ENCODE measurements at places on chromosomes 1 and 21.

DNA sequence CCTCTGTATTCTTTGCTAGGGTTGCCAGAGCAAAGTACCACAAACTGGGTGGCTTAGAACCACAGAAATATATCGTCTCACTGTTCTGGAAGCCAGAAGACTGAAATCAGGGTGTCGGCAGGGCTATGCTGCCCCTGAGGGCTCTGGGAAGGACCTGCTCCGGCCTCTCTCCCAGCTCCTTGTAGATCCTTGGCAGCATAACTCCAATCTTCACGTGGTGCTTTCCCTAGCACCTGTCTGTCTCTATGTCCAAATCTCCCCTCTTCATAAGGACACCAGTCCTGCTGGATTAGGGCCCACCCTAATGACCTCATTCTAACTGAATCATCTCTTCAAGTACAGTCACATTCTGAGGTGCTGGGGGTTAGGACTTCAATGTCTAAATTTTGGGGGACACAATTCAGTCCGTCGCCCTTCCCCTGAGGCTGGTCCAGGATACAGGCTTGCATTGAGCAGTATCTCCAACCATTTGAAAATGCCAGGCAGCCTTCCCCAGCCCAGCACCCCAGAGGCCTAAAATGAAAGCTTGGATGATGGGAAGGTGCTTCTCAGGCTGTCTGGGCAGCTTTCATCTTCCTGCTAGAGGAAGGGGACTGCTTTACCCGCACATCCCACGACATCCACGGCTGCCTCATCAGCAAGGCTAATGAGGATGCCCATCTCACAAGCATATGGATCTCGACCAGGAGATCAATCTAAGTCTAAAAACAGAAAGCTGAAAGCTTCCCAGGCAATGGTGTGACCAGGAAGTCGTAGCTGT is 24.7 kb downstream of the TRIM67 start:
- DNase-seq: no peak

DNA sequence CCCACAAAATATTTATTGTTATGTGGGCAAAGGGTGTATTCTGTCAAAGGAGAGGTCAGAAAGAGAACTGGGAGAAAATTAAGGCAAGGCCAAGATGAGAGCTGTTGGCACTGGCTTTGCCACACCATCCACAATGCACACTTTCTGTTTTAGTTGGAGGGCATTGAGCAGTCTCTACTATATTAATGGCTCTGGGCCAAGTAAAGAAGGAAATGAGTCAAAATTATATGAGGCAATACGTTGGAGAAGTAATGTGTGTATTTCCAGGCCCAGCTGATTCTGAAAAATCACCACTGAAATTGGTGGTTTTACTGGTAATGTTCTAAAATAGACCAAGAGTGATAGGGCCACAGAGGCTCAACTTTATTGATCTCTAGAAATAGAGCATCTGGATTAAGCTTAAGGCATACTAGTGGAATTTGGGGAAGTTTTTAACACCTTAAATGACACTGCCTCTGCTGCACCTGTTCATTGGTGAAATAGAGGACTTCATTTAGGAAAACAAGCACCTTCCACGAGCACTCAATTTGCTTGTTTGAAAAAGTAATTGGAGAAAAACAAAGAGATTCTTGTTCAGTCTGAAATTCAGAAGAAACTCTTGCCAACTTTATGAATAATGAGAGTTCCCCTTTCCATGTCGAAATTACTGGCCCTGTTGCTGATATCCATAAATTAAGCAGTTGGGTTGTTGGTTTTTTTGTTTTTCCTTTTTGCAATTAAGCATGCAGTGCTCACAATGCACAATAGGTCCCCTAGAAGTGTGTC is 424.9 kb downstream of the ADGRL2 start:
- no peak for DNase-seq

- DNase-seq: no peak
Observed at GRCh38 chr1:210616356-210616755, 287.7 kb downstream of the HHAT start.

- no peak for DNase-seq
Observed at GRCh38 chr1:62439652-62440371, 3.0 kb downstream of the USP1 start.

GRCh38 chr1:153968408-153968807 is 706 bp downstream of the CREB3L4 start:
- DNase-seq: no peak

DNA sequence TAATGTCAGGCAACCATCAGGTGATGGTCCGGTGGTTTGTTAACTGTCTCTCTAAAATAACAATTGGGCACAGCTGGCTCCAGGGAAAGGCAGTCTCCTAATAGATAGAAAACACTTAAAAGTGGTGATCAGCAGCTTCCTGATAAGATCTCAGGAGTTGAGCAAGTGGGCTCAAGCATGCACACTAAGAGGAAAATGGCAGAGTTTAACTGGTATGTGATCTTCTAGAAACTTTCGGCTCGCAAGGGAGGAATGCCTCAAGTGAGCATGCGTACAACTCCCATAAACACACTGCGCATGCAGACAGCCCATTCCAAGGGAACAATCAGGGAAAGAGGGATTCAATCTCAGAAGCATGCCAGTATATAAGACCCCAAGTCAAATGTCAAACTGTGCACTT is 52.2 kb upstream of the VTCN1 start:
- DNase-seq: no peak

- no peak for DNase-seq
Observed at GRCh38 chr1:184380468-184380867, 6.4 kb upstream of the C1orf21 start.

GRCh38 chr1:209053587-209053986 is 529.9 kb upstream of the CAMK1G start:
- no peak for DNase-seq

DNA sequence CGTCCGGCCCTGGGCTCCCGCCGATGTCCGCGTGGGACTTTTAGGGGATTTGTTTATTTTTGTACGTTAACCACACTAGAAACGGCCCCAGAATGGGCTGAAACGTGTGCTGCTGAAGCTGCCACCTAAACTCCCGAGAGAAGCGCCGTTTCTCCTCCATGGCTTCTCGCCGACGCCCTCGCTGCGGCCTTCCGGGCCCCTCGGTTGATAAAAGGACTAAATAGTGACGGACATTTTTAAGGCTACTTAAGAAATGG is 678 bp upstream of the PTTG1IP start:
- no peak for DNase-seq

DNA sequence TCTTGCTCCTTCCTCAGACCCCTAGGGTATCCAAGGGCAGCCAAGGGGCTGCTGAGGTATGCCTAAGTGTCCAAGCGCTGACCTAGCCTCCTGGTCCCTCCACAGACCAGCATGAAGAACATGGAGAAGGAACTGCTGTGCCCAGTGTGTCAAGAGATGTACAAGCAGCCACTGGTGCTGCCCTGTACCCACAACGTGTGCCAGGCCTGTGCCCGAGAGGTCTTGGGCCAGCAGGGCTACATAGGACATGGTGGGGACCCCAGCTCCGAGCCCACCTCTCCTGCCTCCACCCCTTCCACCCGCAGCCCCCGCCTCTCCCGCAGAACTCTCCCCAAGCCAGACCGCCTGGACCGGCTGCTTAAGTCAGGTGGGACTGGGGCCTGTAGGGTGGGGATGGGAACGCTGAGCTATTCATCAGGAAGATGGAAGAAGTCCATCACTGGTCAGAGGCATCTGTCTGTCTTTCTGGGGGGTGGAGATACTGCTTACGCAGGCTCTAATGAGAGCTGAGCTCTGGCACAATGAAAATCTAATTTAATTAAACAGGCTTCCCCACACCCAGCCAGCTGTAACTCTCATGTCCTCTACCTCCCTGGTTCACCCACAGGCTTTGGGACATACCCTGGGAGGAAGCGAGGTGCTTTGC is 1.8 kb downstream of the TRIM46 start:
- DNase-seq: peak; percentile 57

GRCh38 chr1:147890177-147890790 is 12.3 kb upstream of the GJA8 start:
- no peak for DNase-seq

- DNase-seq: no peak
Observed at GRCh38 chr1:112448904-112449629, 53.1 kb downstream of the CTTNBP2NL start.

GRCh38 chr1:66350001-66350547 is 183.9 kb upstream of the SGIP1 start:
- no peak for DNase-seq

DNA sequence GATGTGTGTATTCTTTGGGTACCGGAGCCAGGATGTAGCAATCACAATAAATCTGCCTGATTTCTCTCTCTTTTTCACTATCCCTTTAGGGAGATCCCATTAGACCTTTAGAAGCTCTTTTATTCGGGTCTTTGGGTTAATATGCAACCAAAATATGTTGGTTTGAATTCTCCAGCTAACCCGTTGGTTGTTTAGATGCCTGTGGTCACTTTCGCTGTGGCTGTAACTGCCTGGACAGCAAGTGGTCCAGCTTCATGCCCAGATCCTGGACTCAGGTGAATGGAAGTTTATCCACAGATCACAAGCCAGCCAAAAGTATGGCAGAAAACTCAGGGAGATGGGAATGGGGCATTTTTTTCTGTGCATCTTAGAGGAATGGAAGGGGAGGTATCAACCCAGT is 12.3 kb downstream of the KAZN start:
- no peak for DNase-seq

DNA sequence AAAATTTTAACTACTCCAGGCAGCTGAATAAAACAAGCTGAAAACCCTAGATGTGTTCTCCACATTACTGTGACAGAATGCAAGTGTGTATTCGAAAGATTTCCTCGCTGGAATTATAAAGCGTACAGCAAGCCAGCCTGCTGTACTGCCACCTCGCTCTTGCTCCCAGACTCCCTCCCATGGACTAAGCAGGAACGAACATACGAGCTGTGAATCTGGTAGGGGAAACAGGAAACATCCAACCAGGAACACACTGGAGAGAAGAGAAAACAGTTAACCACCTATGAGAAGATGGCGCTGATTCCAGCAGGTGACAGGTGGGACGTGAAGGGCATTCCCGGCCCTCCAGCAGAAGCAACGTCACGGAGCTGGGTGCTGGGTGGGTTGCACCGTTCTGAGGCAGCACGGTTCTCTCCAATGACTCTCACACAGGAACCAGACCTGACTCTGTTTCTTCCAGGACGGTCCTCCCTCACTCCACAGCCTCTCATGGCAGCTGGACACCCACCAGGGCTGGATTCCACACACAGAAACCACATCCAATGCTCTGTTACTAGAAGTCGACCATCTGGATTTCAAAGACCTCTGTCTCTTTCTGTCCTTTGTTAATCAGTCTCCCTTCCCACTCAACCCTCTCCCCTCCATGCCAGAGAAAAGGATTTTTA is 219.2 kb downstream of the RERE start:
- no peak for DNase-seq

DNA sequence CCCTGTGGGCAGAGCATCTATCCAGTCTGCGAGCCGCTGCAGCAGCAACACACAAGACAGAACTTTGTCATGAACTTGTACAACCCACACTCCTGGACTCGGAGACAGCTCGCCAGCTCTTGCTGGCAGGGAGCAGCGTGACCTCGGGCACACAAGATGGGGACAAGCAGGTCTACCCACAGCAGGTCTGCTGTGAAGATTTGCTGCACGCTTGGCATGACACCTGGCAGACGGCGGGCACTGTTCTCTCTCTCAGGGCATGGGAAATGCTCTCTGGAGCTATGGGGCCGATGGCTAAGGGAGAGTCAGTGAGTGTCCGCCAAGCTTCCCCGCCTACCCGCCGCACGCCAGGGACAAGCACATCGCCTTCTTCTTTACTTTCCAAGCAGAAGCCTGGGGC is 90.0 kb downstream of the STUM start:
- peak; percentile 52 for DNase-seq

DNA sequence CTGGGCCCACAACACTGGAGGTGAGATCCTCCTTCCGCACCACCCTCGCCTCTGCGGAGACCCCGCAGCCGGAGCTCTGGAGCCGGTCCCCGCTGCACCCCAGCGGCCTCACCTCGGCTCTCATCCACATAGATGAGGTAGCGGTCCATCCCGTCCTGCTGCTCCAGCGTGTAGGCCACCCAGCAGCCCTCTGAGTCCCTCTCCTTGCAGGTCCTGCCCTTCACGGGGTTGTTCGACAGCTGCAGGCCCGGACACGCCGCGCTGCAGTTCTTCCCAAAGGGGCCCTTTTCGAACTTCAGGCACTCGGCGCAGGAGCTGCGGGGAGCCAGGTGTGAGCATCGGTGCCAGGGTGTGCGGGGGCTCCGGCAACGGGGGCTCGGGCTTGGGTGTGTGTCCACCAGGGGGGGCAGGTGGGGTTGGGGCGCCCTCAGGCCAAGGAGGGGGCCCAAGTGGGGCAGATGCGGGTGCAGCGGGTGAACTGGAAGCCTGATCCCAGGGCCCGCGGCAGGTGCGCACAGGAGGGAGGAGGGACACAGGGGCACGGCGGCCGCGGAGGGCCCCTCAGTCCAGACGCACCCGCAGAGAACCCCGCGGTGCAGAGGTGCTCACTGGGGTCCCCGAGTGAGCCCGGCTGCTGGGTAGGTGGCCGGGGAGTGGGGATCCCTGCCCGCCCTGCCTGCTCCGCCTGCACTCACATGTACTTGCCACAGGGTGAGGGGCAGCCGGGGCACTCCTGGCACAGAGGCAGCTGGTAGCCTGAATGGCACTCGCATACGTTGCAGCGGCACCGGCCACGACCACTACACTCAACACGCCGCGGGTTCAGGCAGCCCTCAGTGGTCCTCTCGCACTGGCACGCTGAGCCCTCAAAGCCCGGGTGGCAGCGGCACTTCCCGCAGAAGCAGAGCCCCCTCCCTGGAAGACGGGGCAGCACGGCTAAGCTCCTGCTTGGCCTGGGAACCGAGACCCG is 15.4 kb upstream of the PTTG1IP start:
- DNase-seq: no peak

GRCh38 chr1:225577241-225577640 is 75.7 kb downstream of the ENAH start:
- no peak for DNase-seq

DNA sequence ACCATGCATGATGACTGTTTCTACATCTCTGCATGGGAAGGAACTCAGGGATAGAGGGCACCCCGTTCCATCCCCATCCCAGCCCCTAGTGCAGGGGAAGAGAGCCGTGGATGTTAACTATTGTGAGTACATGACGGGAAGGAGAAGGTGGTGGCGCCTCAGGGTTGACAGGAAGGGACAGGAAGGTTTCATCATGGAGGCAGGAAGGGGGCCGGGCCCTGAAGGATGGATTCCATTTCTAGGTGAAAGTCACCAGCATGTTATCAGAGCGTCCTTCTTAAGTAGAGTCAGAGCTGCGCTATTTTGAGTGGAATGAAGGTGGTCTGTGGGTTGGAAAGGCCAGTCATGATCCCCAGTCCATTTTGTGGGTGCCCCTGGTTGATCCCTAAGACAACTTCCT is 25.1 kb upstream of the ZNF648 start:
- no peak for DNase-seq

DNA sequence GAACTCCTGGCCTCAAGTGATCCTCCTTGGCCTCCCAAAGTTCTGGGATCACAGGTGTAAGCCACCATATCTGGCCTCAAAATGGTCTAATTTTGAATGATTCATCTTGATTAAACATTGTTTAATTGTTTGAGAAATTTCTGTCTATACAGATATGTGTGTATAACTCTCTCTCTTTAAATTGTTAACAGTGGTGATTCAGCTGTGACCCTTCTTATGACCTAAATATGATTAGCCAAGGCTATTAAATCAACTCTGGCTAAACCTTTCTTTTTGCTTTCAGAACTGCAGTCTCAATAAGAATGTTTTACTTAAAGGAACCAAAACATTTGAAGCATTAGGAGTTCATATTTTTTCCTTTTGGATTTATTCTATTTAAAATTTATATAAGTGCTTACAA is 19.2 kb upstream of the B3GALT5 start:
- no peak for DNase-seq
